ENCODE measurements at places on chromosomes 3 and 15.
A peak's percentile ranks its signal among the peaks of the same experiment; 100 is the strongest.

- DNase-seq, result no peak
These were observed 42.0 kb upstream of the MEIS2 start for GRCh38 chr15:37142371-37142770.

DNA sequence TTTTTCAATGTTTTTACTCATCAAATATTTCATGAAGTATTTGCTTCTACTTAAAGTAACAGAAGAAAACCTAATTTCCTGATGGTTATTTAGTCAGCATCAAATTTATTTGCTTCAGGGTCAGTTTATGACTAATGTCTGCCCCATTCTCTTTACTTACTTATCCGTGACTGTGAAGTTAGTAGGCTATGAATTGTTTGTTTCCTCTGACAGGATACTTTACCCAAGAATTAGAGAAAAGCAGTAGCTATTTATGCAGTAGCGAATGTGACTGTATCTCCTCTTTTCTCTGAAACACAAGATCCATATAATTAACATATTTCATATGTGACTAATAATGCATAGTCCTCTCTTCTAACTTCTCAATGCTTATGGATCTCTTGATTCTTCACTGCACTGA lies 329.9 kb upstream of the ROBO1 start:
- no peak for DNase-seq

DNA sequence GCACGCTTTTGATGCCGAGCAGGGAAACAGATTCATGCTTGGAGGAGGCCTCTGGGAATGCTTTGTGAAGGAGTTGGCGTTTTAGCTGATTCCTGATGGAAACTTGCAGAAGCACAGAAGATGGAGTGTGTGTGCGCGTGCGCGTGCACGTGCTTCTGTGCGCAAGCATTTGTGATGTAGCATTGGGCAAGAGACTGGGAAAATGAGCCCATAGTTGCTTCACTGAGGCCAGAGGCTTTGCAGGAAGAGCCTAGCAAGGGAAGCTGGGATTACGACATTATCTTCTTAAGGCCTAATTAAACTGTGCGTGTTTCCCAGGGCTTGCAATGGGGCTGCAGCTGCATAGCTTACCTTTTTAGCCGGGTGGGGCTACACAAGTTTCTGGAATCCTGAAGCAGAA lies 18.1 kb upstream of the AGBL1 start:
- no peak for DNase-seq

DNA sequence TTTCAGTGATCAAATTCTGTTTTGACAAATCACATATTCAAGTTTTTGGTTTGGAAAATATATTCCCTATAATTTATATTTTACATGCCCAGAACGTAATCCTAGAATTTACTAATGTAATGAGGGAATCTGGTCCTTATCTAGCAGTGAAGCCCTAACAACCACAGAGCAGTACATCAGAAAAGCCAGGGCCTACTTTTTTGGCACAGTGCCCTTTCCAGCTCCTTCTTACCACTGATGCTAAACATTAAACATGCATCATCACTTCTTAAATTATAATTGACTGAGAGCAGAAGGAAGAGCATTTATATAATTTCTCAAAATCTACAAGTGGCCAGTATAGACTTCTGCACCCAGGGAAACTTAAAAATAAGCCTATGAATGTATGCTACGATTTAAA lies 66.7 kb downstream of the FBXL22 start:
- DNase-seq, result no peak

DNA sequence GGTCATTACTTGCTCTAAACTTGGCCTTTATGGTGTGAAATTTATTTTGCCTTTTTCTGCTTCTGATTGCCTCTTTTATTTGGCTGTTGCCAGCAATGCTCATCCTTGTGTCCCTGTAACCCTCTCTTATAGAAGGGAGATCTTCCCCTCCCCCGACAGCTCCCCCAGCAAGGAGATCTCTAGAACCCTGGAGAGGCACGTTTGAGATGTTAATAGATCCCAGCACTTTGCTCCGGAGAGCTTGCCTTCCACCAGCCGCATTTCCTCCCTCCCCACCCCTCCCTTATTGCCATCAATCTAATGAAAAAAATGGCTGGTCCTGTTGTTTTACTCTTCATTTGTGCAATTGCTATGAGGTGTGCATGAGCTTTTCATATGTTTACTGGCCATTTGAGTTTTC lies 18.2 kb downstream of the TRIM71 start:
- no peak for DNase-seq

GRCh38 chr15:80639168-80639555 lies 55.9 kb upstream of the ABHD17C start:
- no peak for DNase-seq

DNA sequence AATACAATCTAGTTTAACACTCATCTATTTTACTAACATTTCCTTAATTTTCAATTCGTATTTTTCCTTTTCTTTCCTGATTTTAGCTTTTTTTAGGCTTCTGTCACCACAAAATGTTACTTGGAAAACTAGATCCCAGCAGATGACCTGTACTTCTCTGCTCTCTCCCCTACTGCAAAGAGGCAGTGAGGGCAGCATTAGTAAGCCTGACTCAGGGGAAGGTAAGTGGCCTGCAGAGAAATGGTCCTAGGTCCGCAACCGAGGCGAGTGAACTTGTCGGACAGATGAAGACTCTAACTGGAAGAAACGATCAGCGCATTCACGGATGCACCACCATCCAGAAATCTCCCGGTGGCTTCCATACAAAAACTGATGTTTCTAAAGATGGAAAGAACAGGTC lies 20.4 kb downstream of the TMEM43 start:
- no peak for DNase-seq

GRCh38 chr3:194987571-194988494 lies 283.1 kb downstream of the XXYLT1 start:
- DNase-seq, result no peak

DNA sequence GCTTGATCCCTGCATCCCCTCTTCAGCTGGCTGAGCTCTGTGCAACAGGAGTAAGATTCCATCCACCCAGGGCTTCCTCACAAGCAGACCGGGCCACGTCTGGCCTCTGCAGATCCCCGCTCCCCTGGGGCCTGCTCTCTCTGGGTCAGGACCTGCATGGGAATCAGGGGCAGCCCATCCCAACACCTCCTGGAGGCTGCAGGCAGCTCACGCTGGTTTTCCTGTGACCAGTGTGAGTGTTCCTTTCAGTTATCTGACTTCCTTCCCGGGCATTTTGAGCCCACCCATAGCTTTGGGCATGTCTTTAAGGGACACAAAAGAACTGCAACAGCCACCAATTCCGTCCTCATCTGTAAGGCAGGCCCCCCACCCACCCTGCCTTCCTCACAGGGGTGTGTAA lies 16.3 kb downstream of the NUP210 start:
- DNase-seq, result no peak

GRCh38 chr3:184552296-184552695 lies 9.3 kb upstream of the EPHB3 start:
- no peak for DNase-seq

DNA sequence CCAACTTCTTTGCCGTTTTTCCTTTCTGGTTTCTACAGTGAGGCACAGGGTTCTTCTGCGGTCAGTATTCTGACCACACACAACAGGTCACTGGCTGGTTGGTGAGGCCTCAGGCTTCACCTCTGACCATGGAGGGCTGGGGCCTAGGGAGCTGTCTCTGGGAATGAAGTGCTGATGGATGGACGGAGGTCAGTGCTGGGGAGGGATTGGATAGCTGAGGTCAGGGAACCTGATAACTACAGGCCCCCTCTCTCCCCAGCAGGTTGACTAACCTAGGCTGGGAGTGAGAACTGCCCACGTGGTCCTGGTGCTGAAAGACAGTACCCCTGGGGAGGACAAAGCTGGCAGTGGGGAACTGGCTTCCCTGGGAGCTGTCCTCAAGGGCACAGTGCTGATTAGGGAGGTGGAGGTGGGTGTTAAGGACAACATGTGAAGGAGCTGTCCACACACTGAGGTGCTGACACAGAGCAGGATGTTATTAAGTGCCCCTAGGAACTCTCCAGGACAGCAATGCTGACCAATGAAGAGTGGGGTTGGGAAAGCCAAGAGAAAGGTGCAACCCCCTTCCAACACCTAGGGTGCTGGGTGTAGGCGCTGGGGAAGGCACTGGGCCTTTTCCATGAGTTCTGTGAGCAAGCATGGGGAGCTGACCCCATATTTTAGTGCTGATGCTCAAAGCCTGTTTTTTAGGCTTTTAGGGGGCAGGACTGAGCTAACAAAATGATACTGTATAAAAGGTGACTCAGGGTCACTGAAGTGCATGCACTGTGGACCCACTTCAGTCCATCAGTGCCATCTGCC lies 45.2 kb downstream of the ATP2B2 start:
- DNase-seq, result peak; percentile 13

DNA sequence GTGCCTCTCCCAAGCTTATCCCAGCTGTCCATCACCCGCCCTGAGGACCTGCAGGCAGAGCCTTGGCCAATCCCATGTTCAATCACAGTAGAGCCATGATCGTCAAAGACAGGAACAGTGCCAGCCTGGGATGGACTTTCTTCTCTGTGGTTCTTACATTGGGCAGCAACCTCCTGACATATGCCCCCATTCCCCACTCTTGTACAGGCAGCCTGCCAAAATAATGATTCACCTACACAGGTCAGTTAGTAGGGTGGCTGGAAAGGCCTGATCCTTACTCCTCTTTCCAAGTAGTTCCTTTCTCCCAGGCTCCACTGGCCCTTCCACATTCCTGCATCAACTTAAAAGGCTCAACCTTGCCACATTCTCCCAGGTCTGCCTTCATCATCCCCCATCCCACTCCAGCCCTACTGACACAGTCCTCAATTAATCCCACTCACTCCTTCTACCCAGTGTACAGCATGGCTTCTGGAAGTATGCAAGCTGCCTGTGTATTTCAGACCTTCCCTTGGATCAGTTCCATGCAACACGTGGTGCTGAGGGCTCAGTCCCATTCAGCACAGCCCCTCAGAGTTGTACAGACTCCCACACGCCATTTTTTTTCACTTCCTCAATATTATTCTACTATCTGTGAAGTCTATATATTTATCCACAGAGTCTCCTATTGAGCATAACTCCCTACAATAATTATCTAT lies 189.8 kb downstream of the NTRK3 start:
- DNase-seq, result no peak

- no peak for DNase-seq
These were observed 50.7 kb upstream of the POLR2M start for GRCh38 chr15:57655809-57656208.

DNA sequence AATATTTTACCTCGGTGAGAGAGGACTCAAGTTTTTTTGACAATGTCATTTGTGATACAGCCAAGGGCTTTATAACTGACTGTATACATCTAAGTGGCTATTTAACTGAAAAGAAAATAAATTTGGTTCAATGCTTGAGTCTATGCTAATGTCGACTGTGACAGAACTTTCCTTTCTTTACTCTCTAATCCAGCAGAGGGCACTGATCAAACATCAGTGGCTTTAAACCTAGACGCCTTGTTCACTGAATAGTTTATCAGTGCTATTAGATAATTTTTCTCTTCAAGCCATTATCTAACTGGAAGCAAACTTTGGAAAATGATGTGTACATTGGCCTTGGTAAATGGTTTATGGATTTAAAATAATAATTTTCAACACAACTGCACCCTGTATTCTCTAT lies 285.1 kb downstream of the CHL1 start:
- no peak for DNase-seq

DNA sequence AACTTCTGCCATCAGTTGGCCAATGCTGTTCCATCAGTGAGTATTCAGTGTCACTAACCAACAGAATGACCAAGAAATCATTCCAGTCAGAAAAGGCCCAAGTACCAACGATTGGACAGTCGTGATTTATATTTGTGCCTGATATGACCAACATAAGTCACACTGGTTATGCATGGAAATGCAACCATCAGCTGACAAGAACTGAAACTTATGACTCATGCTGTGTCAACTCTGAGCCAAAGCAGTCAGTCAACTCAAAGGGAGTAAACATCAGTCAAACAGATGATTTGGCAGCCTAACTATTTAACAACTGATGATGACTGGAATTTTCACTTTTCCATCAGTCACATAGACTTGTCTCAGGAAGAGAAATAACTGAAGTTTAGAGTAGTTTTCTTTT lies 142.4 kb downstream of the ANXA2 start:
- DNase-seq, result no peak

GRCh38 chr3:99780749-99781148 lies 36.9 kb upstream of the CMSS1 start:
- DNase-seq, result no peak

GRCh38 chr15:56385908-56386307 lies 20.7 kb downstream of the TEX9 start:
- no peak for DNase-seq

- peak; percentile 77 for DNase-seq
These were observed 15.8 kb upstream of the ALDH1A3 start for GRCh38 chr15:100863796-100864267.

- DNase-seq, result no peak
These were observed 17.8 kb downstream of the RUBCN start for GRCh38 chr3:197718891-197719290.

DNA sequence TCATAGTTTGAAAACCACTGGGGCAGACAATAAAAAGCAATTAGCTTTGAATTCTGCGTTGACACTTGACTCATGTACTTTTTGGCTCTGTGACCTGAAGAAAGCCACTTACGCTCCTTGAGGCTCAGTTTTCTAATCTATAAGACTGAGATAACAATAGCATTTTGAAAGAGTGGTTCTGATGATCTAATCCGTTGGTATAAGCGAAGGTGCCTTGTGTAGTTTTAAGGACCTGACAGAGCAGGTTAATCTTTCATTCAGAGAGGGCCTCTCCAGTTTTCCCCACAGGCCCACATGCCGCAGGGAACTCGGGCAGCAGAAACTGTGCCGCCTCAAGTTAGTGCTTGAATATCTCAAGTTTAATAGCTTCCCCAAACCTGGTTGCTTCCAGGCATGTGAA lies 306.0 kb upstream of the GBE1 start:
- no peak for DNase-seq

DNA sequence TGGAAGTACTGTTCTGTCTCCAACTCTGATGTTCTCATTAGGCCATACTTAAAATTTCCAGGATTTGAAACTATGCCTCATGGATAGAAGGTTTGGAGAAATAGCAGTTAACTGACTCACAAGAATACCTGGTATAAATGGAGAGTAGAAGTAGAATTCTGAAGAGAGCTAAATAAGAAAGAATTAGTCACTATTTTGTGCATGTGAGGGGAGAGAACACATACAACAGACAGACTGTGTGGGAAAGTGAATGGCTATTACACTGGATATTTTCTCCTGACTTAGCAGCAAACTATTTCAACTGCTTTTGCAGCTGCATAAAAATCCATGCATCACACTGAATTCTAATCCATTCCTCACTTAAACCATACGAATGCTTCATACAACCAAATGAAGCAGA lies 71.3 kb downstream of the C3orf70 start:
- no peak for DNase-seq

- DNase-seq, result no peak
These were observed 61.9 kb downstream of the EIF3J start for GRCh38 chr15:44598892-44599291.

DNA sequence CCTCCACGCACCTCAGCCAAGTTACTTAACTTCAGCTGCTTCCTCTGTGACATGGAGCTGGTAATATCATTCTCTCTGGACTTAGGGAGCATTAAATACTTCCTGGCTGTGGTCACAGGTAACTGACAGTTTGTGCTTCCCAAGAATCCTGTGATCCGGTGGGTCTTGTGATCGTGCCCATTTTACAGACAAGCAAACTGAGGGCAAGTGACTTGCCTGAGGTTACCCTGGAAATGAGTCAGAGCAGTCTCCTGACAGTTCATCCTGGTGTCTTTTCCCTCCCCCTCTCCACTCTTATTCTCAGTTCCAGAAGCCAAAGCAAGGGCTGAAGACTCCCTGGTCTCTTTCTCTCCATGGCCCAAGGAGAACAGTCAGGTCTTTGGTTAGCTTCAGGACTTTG lies 35.9 kb downstream of the ACAN start:
- no peak for DNase-seq

All from forelimb muscle (tissue), 1 donor.